Suprapubic skin (tissue), 4 donors: ENCODE measurements at places on chromosomes 11 and 22.
A peak's percentile ranks its signal among the peaks of the same experiment; 100 is the strongest.

DNA sequence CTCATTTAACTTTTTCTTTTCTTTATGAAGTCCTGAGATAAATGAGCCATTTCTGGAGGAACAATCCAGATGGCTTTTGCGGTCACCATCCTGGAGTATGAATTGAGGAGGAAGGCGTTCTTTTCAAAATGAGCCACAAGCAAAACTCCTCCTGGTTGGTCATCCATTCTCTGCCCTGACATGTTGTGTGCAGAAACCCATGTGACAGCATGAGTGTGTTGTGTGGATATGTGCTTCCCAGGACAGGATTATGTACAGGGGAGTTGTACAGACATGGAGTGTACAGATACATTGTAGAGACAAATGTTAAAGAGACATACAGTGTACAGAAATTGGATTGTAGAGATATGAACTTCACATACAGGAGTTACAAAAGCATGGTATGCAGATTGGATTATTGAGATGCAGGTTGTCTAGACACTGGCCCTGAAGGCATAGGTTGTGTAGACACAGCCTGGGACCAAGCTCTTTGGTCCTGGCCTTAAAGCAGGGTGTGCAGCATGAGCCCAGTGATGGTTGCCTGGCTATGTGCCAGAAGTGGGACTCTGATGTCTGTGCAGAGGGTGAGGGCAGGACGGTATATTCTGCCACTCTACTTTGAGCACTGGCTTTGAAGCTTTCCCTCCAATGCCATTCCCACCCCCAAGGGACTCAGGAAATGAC lies 178.5 kb upstream of the ZBED5 start:
- H3K4me3 ChIP-seq = no peak overlapping the region
- H3K27me3 ChIP-seq = no peaks in the 10 kb centered on the region
- no peak overlapping the region for H3K27ac ChIP-seq
- H3K4me1 ChIP-seq = peaks cover 4% of the 10 kb centered on the region

GRCh38 chr22:28381429-28382167 lies 298.0 kb downstream of the TTC28 start:
- no peak overlapping the region for H3K27ac ChIP-seq
- H3K36me3 ChIP-seq = no peaks in the 10 kb centered on the region
- no peaks in the 10 kb centered on the region for H3K27me3 ChIP-seq
- H3K4me3 ChIP-seq = no peak overlapping the region
- H3K4me1 ChIP-seq = peaks cover 4% of the 10 kb centered on the region
- no peak for DNase-seq

- H3K27me3 ChIP-seq = no peaks in the 10 kb centered on the region
- H3K4me1 ChIP-seq = no peaks in the 10 kb centered on the region
- H3K4me3 ChIP-seq = no peak overlapping the region
- no peaks in the 10 kb centered on the region for H3K36me3 ChIP-seq
- DNase-seq = no peak
Observed at GRCh38 chr11:19968860-19969259, 191.4 kb downstream of the DBX1 start.

DNA sequence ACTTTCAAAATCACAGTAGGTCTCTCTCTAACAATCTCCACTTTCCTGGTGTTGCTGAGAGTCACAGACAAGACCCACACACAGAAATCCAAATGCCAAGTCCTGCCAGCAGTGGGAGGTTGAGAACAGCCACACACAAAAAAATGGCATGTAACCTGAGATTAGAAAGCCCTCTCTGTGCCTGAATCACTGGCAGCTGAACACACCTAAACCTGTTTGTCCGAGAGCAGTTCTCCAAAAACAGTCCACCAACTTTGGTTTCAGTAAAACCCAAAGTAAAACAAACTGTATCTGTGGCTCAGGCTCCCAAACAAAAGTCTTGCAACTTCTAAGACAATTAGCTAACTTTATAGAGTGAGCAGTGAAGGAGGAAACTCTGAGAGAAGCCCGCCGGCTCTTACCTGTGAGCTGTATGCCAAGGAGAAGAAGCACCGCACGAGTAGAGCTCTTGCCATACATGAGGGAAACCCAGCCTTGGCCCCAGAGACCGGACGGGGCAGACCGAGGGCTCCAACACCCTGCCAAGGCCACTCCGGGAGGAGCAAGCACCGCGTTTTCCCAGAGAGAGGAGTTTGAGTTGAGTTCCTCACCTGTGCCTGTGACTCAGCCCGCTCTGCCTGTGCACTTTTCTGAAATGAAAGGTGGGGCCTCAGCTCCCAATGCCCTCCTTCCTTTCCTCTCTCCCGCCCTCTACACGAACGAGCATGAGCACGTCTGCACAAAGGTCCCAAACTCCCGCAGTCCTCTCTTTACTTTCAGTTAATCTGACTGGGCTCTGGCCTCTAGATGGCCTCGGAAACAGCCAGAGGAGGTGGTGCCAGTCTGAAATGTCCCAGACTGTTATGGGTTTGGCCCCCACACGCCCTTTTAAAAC lies at the start of gene MPZL2:
MPZL2 (minus strand) TSS at position 603 of the 874 bp plus-strand sequence; CDS start at position 459, 144 bp downstream.
- DNase-seq = no peak
- peaks cover 8% of the 10 kb centered on the region for H3K36me3 ChIP-seq
- peaks cover 51% of the 10 kb centered on the region for H3K4me1 ChIP-seq

DNA sequence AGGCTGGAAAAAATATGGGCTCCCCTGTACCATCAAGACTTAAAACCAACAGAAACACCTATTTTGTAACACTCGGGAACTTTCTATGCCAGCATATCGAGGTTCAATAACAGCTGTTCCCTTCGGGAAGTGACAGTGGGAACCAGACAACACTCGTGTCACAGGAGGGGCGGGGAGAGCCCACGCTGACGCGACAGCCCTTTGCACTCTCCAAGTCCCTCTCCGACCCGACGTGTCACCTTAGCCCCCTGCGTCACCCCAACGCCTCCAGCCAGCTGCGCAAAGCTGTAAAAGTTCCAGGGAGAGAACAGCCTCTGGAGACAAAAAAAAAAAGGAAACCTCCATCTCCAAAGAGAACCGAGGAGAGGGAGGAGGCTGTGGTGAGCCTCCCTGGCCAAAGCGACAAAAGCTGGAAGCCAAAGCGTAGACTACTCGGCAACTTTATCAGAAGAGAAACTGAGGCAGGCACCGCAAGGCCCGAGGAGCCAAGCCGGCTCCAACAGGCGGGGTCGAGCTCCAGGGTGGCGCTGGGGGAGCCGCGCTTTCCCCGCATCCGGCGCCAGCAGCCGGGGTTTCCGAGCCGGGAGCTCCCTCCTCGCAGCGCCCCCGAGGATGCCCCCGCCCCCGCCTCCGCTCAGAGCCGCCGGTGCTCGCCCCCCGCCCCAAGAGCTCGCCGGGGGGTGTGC lies 751 bp downstream of the ARFGAP3 start:
- H3K27me3 ChIP-seq = no peaks in the 10 kb centered on the region
- H3K27ac ChIP-seq = peak overlapping the region; percentile 96
- no peaks in the 10 kb centered on the region for H3K36me3 ChIP-seq
- H3K4me1 ChIP-seq = peaks cover 29% of the 10 kb centered on the region

DNA sequence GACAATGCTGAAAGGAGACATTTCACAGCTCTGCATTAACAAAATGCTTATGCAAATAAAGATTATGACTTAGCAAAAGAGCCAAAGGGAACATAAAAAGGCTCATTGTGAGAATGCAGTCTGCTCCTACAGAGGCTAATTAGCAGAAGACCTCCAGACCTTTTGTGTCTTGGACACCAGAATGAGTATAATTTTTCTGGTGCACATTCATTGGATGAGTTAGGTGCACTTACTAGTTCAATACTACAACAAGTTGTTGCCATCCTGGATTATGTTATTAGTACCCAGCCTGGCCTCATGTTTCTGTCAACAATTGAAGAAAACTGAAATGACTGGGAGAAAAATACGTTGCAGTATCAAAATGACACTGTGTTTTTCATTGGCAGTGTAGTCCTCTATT lies 613.2 kb upstream of the CHORDC1 start:
- H3K27me3 ChIP-seq = no peaks in the 10 kb centered on the region
- no peaks in the 10 kb centered on the region for H3K4me1 ChIP-seq
- no peak for DNase-seq
- no peak overlapping the region for H3K27ac ChIP-seq
- H3K4me3 ChIP-seq = no peak overlapping the region

DNA sequence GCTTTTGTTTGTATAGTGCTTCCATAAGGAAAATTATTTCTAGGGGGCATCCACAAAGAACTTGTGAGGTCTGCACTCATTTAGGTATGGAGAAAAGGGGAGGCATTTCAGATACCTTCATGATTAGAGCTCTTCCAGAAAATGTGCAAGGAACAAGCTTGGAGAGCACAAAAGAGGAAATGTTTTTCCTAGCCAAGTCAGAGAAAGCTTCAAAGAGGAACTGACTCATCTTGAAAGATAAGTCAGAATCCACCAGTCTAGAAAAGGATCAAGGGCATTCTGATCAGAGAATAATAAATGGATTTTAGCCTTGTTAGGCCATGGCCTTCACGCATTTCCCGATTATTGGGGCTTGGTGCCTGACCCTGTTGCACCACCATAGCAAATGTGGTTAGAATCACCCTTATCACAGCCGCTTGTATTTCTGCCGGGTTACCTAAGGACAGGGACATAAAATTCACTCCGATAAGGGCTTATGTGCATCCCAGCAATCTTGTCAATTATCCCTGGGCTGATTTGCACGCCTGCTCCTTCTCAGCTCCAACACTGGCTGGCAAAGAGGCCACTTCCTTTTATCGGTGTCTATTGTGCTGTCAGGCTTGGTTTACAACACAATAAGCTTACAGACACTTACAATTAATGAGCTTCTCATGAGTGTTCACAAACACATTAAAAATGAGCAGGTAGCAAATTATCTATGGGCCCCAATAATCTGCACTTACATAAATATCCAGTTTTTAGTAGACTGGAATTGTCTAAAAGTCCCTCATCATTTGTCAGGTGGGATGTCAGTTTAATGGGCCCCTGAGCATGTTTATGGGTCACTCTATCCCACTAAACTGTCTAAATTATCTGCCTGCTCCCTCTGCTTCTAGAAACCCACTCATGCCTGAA lies 613.5 kb downstream of the SOX6 start:
- no peaks in the 10 kb centered on the region for H3K36me3 ChIP-seq
- no peak overlapping the region for H3K4me3 ChIP-seq
- no peak overlapping the region for H3K27ac ChIP-seq
- H3K4me1 ChIP-seq = no peaks in the 10 kb centered on the region
- H3K27me3 ChIP-seq = no peaks in the 10 kb centered on the region

- DNase-seq = no peak
- peaks cover 7% of the 10 kb centered on the region for H3K27me3 ChIP-seq
- peak overlapping the region; percentile 26 for H3K4me3 ChIP-seq
- no peak overlapping the region for H3K27ac ChIP-seq
Observed at GRCh38 chr11:58963551-58964104, 24.3 kb downstream of the GLYATL1 start.

- no peaks in the 10 kb centered on the region for H3K4me1 ChIP-seq
- H3K27me3 ChIP-seq = no peaks in the 10 kb centered on the region
- H3K36me3 ChIP-seq = no peaks in the 10 kb centered on the region
Observed at GRCh38 chr11:10358696-10359095, 53.8 kb downstream of the ADM start.

- H3K36me3 ChIP-seq = no peaks in the 10 kb centered on the region
- DNase-seq = no peak
- H3K27me3 ChIP-seq = no peaks in the 10 kb centered on the region
Observed at GRCh38 chr11:77592727-77593126, 3.0 kb downstream of the AQP11 start.
